ENCODE measurements at places on chromosomes 6 and 20.

DNA sequence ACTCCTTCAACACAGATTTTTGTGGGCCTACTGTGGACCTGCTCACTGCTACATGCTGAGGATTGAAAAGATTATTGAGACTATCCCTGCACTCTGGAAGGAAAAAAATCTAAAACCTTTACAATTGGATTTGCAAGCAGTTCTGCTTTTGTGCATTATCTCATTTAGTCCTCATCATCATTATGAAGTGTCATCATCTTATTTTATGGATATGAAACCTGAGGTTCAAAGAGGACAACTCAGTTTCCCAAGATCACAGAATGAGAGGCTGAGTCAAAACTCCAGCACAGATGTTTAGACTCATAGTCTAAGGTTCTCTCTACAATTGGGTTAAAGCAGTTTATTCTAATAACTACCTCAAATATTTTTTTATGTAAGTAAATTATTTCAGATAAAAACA, 160.2 kb upstream of the MARCKS start:
- peak; percentile 87 for DNase-seq

DNA sequence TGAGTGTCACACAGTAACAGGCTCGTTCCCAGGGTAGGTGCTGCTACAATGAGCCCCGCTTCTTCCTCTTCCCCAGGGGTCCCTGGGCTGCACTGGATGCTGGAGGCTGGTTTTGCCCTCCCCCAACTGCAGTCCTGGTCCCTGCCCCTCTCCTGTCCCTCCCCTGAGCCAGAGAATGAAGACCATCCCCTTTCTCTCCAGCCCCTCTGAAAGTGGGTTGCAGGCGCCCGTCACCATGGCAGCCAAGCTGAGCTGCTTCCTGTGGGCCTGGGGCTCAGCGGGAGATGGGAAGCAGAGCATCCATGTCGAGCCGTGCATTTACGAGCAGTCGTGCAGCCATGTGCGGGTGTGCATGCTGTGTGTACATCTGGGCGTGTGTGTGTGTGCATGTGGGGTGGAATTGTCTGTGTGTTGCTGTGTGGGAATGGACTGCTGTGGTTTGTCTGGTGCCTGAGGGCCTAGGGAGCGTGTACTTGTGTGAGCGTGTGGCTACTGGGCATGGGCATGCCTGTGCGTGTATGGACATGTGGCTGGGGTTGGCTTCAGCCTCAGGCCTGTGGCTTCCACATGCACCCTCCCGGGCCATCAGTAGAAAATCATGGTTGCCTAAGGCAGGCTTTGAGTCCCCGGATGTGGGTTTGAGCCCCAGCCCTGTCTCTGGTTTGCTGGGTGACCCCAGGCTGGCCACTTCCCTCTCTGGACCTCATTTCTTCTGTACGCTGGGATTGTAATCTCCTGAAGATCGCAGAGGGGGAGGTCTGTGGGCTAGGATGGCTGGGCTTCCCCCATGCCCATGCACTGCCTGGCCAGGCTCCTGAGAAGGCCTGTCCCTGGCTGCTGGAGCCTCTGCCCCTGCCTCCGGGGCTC, 48.8 kb downstream of the SRC start:
- no peak for DNase-seq

DNA sequence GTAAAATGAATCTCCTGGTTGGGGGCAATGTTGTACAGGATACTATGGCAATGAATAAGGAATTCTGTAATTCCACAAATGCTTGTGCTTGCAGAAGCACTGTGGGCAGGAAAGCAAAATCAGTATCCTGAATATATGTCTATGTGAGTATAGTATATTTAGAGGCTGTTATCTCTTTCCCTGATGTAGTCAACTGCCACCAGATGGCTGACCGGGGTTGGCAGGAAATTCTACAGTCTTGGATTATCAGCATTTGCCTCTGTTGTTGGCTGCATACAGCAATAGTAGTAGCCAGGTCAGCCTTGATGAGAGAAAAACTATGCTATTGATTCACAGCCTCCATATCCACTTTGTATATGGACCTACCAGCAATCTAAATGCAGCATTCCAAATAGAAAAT, 425.1 kb upstream of the JAG1 start:
- DNase-seq = no peak

GRCh38 chr6:46989398-46989797, 52.7 kb downstream of the ADGRF1 start:
- no peak for DNase-seq

- DNase-seq = peak; percentile 88
Measured at GRCh38 chr20:40562031-40562430, 127.0 kb downstream of the MAFB start.

- DNase-seq = no peak
Measured at GRCh38 chr6:26538572-26538902, 371 bp downstream of the HMGN4 start.

DNA sequence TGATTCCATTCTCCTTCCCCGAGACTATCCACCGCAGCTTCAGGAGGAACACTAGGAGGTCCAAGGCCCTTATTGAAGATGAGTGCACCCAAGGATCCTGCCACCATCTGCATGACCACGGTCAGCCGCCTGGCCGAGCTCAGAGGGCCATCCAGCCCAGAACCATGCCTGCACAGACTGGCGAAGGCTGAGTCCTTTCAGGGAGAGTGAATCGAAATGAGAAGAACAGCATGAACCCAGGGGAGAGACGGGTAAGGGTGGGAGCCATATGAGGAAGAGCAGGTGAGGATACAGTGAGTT, 26.3 kb downstream of the SERPINB6 start:
- no peak for DNase-seq
